ENCODE measurements at places on chromosomes 3 and 15. TPM values are rescaled to one million over a fixed set of nuclear protein-coding genes. Genes with fewer than 3 reads are reported as not detected.

- no peak for DNase-seq
These were observed 232.2 kb upstream of the FEZF2 start for GRCh38 chr3:62605413-62606068.

- no peak for DNase-seq
These were observed 26.3 kb downstream of the GABRR3 start for GRCh38 chr3:98008855-98009254.

The PRR20G gene
- total RNA-seq, result not detected

The TEX55 gene
- total RNA-seq, result not detected

The SHC4 gene
- 2.9 TPM for total RNA-seq

The ZKSCAN7 gene
- 4.1 TPM for total RNA-seq

DNA sequence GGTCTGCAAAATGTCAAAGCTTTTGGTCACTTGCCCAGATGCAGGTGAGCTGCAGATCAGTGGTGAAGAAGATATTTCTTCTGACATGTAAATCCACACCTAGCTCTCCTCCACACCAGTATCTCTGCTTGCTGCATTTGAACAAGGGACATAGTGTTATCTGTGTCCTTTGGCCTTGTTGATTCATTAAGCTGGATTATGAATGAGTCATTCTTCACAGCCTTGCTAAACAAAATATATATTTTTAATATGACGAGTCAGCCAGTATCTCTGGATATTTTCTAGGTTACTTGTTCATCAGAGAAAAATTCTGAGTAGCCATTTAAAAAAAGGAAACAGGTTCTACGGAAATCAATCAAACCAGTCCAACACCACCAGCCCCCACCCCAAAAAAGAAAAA is 190.6 kb upstream of the ADAMTS9 start:
- no peak for DNase-seq

- DNase-seq, result peak; percentile 36
These were observed 172.1 kb downstream of the POLR2M start for GRCh38 chr15:57878573-57878972.

GRCh38 chr3:130850843-130851242 is 43.0 kb upstream of the ATP2C1 start:
- no peak for DNase-seq

The ANKRD34C gene
- not detected for total RNA-seq

DNA sequence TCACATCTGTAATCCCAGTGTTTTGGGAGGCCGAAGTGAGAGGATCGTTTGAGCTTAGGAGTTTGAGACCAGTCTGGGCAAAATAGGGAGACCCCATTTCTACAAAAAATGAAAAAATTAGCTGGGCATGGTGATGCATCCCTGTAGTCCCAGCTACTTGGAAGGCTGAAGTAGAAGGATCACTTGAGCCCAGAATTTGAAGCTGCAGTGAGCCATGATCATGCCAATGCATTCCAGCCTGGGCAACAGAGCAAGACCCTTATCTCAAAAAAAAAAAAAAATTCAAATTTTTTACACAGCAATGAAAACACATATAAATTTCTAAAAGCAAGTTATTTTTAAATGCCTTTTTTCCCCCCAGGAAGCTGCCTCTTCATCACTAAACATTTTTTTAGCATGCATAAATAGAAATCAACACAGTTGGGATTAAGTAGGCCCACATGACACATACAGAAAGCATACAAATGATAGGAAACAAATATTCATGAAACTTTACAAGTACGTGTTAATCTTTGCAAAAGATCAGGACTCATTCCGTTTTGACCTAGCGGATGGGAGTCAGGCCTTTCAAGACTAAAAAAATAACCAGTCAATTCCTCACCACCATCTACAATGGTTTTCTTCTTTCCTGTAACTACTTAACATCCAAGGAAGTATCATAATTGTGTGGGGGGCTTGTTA is 45.6 kb upstream of the IGDCC4 start:
- DNase-seq, result no peak

DNA sequence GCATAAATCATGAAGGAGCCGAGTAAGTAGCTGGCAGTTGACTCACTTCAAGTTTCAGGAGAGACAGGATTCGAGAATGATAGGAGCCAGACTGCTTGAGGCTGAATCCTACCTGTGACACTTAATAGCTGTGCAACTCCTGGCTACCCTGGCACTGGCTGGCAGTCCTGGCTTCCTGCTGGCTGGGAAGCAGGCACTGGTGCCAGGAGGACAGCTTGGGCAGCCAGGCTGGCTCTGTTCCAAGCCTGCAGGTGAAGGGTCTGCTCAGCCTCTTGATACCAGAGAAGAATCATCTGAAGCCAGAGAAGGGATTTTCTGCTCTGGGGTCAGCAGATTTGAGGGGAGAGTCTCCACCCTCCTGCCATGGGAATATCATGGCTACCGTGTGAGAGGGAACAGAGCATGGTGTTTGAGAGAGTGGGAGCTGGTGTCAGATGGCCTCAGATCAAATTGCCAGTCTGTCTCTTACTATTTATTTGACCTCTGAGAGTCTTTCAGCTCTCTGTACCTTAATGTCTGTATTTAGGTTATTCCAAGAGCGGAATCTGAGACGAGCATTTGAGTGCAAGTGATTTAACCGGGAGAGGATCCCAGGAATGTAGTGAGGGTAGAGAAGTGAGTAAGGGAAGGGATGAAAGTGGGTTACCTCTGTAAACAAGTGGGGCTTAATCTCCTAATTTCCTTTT is 4.4 kb upstream of the XIRP1 start:
- DNase-seq, result no peak

DNA sequence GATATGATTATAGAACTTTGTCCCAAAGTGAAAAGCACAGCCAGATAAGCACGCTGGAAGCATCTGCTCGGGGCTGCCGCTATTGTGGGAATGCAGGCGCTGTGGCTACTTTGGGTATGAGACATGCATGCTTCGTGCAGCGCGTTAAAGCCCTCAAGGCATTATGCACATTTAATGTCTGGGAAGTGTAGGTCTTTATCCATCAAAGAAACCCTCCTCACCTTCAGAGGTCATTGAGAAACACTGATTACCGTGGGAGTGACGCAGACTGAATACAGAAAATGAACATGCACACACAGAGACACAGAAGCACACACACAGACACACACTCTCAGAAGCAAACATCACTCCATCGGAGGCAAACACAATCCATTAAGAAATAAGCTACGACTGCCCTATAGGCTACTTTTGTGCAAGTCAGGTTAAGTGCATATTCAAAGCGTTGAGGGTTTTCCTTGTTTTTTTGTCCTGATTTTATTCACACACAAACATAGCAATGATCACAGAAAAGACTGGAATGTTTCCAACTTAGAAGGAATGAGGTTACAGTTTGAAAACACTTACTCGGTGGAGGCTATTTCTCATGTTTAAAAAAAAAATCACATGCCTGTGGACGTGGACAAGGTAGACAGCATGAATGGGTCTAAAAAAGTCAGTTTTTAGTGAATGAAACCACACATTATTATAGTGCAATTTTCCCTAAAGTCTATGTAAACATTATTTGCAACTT is 68.5 kb downstream of the PLCH1 start:
- peak; percentile 45 for DNase-seq

The SERPINI2 gene
- total RNA-seq, result not detected

DNA sequence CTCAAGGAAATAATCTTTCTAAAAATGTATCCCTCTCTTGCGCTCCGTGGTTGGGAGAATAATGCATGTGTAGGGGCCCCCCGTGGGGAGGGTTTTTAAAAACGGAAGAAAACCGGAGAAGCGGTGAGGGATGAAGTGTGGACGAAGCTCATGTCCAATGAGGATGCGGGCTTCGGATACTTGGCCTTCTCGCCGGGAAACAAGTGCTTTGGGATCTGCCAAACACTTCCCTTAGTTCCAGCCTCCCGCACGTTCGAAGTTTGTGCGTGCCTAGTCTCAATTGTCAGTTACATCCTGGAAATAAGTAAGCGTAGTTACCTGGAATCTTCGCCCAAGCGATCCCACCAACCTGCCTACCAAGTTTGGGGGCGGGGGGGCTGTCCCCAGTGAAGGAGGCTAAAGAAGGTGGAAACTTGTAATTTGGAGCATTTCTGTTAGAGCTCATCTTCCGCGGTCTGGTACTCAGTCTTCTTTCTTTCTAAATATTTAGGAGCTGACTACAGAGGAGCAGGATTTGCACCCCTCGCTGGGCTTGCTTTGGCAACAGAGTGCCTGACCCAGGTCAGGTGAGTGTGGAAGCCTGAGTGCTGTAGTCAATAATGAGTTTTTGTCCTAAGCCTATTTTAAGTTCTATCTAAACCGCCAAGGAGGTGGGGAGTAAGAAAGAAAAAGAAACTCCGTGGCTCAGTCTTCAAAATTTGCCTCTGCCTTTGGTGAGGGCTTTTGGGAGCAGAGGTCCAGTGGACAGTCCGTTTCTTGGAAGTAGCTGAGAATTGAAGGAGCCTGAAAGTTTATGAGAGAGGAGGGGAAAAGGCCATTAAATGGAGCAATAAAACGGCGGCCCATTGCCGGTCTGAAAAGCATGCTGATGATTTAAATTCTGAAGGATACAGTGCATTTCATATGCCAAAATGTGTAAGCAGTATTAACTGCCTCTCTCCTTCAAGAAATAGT is 1.1 kb downstream of the ITPR1 start:
- no peak for DNase-seq

The TGM4 gene
- total RNA-seq, result 0.05 TPM

The GOLGA6A gene
- total RNA-seq, result not detected

DNA sequence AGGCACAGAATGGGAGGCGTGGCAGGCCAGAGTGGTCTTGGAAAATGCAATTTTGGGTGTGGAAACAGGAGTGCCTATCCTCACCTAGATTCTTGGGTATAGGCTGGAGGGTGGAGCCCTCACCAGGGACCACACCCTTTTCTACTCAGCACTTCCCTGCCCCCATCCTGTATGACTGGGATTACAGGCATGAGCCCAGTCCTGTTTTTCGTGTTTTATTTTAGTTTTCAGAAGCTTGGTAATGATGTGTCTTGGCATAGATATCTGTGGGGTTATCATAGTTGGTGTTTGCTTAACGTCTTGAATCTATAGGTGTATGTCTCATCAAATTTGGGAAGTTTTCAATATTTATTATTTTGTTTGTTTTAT is 248.7 kb upstream of the CBLB start:
- DNase-seq, result no peak

The THSD4 gene
- 14.6 TPM for total RNA-seq

The PARP15 gene
- not detected for total RNA-seq

GRCh38 chr3:81277853-81278252 is 483.6 kb downstream of the GBE1 start:
- DNase-seq, result no peak

The DUOXA2 gene
- not detected for total RNA-seq

The GNB4 gene
- total RNA-seq, result 113 TPM

GRCh38 chr3:17626395-17626794 is 116.0 kb downstream of the TBC1D5 start:
- no peak for DNase-seq

The FILIP1L gene
- 27.0 TPM for total RNA-seq

- no peak for DNase-seq
These were observed 284.4 kb upstream of the WNT5A start for GRCh38 chr3:55771503-55771902.

GRCh38 chr3:149657321-149657925 is 402 bp downstream of the WWTR1 start:
- peak; percentile 54 for DNase-seq

DNA sequence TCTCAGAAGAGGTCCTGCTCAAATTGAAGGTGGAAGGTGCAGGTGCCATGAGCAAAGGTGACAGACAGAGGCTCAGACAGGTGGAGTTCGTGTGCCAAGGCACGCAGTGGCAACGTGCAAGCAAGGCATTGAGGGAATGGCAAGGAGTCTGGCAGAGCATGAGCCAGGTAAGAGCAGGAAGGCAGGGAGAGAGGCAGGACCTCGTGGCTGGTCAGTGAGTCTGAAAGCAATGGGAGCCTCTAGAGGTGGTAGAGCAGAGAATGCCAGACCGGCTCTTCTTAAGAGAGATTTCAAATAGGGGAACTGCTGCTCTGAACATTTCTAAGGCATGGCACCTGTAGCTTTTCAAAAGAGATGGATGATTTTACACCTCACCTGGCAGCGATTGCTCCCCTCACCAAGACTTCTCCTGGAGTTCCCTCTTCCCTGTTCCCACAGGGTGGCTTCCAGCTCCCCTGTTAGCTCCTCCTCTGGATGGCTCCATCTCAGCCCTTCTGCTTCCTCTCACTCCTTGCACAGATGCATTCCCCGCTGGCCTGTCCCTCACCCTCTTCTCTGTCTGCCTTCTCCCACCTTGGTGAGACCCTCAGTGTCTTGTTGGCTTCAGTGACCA is 2.7 kb downstream of the MYO5C start:
- DNase-seq, result no peak

The CCDC54 gene
- total RNA-seq, result not detected

The LMAN1L gene
- not detected for total RNA-seq

DNA sequence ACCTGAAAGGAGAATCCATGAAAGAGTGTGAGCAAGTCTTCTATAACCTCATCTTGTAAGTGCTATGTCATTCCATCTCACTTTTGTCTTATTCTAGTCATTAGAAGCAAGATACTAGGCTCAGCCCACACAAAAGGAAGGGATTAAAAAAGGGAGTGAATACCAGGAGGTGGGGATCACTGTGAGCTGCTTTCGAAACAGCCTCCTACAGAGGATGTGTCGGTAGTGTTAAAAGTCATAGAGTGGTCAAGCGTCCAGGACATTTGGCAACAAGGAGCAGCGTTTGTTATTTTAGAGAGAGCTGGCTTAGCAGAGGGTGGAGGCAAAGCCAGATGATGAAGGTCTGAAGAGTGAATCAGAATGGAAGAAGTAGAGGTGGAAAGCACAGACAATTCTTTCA is 11.7 kb upstream of the ZNF148 start:
- no peak for DNase-seq

The ARPP19 gene
- total RNA-seq, result 159 TPM

DNA sequence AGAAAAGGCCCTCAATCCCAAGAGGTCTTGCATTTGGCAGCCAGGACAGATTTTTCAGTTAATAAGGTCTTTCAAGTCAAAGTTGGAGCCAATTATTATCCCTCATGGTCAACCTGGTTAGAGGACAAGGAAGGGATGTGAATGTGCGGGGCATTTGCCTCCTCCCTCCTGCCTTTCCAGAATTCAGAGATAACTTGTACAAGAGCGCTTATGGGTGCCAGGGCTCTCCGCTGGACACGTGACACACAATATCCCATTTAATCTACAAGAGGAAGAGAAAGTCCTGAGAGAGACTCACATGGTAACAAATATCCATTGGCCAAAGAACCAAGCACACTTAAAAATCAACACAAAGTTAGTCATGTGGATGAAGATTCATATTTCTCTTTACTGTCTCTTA is 78.5 kb upstream of the ST8SIA2 start:
- no peak for DNase-seq

GRCh38 chr3:112670824-112671223 is 29.9 kb upstream of the CCDC80 start:
- DNase-seq, result no peak

DNA sequence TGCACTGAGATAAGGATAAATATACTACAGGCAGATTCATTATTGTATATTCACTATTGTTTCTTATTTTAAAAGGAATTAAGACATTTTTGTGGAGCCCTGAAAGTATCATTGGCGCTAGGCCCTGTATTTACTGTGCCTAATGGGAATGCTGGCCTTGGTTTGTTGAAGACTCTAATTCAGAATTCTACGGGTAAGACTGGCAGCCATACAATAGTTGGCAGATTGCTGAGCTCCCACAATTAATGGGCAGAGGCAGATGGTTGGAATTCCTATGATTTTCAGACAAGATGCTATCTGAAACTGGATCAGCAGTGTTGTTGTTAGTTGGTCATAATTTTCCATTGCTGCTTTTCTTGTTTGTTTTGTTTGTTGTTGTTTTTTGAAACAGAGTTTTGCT is 14.7 kb downstream of the PGBD4 start:
- DNase-seq, result no peak

All from SJSA1 (cell line).